Activated CD4-positive, alpha-beta T cell treated with anti-CD3 and anti-CD28 coated beads, Interleukin-2, amount 50 U/mL, for 24 hours (primary cell): ENCODE measurements at places on chromosomes 5 and 9.

GRCh38 chr5:34002629-34003328 is 5.1 kb downstream of the AMACR start:
- DNase-seq, result no peak

DNA sequence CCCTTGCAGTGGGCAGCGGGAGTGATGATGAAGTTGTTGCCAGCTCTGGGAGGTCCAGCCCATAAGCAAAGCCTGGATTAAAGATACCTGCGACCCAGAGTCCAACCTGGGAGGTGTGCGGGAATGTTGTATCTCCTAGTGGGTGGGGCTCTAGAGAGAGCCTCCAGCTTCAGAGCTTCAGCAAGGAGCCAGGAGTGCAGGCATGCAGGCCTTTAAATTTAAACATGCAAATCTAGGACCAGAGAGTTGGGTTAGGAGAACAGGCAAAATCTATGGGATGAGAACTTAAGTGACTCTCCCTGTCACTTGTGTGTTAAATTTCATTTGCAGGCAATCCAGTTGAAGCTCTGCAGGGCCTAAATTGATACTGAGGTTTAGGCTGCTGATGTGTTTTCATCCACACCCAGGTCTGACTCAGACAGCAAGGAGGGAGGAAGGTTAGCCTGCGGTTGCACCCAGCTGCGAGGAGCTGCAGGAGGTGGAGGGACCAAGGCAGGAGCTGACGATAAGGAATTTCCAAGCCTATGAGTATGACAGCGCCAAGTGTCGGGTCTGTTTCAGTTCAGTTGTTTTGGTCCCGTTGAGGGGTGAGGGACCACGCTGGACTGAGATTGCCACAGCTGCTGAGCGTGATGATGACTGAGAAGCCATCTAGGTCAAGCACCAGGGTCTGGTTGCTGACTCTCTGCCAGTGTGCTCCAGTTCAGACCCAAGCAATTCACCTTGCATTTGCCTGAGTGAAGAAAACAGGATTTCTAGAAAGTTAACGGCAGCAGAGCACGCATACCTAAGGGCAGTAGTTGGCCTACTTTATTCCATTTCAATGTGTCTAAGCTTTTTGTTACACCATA is 243.0 kb downstream of the ICE1 start:
- DNase-seq, result no peak

GRCh38 chr9:106414042-106414441 is 448.9 kb upstream of the ZNF462 start:
- no peak for DNase-seq

DNA sequence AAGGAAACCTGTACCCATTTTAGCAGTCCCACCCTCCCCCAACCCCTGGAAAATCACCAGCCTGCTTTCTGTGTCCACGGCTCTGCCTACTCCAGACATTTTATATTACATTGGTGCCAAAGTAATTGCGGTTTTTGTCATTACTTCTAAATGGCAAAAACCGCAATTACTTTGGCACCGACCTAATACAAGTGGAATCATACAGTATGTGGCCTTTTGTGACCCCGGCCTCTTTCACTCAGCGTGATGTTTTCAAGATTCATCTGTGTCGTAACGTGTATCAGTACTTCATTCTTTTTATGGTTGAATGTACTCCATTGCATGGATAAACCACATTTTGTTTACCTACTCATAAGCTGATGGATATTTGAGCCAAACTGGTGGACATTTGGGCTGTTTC is 9.7 kb upstream of the ORM1 start:
- no peak for DNase-seq

GRCh38 chr5:116358911-116359418 is 215.7 kb downstream of the SEMA6A start:
- no peak for DNase-seq

DNA sequence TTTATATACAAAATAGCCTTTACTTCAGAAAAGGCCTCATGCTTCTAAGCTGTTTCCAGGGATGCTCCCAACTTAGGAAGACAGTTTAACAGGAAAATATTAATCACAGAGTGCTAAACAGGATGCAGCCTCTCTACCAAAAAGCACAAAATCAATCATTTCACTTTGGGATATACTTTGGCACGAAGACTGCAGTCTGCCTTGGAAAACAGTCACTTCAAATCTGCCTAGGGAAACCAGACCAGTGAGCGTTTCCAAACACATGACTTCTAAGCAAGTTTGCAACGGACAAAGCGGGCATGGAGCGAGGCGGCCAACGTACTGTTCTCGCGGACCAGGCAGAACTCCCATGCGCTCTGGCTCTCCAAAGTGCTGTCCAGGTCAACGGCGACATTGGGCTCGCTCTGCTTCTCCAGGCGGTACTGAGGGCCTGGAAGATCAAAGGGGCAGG is 201.0 kb downstream of the MAPKAP1 start:
- DNase-seq, result no peak
